Amniotic stem cell (primary cell): ENCODE measurements at places on chromosomes 4 and X.

GRCh38 chr4:174946246-174946645 is 28.1 kb downstream of the ADAM29 start:
- no peak for DNase-seq

DNA sequence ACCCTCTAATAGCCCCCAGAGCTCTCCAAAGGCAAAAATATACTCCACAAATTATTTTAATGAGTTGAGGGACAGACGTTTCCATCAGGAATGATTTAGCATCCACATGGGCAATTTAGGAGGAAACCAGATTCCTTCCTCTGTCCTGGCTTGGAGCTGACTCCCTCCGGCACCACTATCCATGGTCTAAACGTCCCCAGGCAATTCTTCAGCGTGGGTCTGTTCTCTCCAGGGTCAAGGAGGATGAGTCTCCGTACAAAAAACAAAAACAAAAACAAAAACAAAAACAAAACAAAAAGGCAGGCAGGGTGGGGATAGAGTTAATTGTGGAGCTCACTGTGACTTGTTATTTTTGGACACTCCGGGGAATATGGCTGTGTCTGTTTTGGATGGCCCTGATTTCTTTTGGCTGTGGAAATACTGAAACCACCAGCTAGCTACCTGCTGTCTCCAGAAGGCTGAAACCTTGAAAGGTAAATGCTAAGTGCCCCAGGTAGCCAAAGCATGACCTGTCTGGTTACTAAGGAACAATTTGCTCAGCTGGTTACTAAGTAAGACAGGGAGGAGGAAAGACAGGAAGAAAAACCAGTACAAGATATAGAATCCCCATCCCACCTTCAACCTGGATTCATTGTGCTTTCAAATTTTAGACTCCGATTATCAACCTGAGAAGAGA is 419.1 kb upstream of the LCORL start:
- DNase-seq: no peak

- DNase-seq: no peak
Measured at GRCh38 chr4:95544113-95545103, 4.4 kb downstream of the UNC5C start.

DNA sequence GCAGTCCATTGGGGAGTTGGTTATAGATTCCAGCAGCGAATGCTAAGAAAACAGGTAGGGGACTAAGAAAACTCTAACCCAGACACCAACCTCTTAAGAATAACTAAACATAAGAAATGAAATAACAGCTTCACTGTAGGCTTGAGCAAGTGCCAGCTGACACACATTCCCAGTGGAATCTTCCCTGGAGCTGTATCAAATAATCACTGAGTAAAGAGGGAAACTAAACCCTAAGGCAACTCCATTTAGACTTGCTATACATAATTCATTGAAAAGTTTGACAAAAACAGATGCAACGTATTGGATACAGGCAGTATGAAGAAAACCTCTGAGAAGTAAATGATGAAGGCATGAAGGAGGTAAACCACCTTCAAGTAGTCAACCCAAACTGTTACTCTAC is 293.5 kb downstream of the OPHN1 start:
- DNase-seq: no peak

GRCh38 chr4:127957105-127957504 is 7.9 kb downstream of the MFSD8 start:
- DNase-seq: no peak

DNA sequence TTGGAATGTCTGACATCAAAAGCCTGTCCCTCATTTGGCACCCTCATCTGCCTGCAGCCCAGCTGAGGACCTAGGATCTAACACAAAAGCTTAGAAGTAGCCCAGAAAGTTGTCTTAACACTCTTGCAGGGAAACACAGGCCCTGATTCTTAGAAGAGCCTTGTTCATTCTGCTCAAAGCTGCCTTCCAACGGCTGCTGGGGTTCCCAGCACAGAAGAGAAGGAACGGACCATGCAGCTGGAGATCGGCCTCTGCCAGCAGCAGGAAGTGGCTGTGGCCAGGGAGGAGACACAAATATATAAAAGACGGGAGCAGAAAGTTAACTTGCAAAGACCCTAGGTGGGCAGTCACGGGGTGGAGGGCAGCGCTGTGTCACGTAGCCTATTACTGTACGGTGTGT is 20.4 kb downstream of the PRPS2 start:
- DNase-seq: no peak

- no peak for DNase-seq
Measured at GRCh38 chr4:40515037-40515397, 114.6 kb downstream of the RBM47 start.

- no peak for DNase-seq
Measured at GRCh38 chr4:113677325-113677724, 84.2 kb downstream of the CAMK2D start.

DNA sequence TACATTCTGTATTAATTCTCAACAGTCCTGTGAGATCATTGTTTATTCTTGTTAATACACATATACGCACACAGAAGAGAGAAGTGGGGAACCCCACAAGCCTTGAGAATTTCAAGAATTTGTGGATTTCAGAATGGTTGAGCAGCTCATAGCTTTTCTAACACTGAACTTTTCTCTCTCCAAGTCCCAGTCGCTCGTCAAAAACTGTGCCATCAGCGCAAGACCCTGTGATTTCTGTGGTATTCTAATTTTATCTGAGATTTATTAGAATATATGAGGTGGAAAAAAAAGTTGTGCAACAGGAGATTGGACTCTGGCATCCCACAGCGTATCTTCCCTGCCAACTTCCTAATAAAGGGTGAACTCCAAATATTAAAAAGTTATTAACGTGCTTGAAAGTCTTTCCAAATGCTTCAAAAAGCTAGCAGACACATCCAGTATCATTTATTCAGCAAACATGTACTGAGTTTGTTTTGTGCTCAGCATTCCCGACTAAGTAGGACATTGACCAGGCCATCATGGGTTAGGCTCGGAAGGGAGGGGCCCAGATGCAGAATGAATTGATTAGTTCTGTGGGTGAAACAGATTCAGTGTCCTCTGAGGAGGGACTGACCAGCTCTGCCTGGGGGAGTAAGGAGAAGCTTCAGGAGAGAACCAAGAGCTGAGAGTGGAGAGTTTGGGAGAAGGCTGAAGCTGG is 165.6 kb downstream of the CBR4 start:
- no peak for DNase-seq

- DNase-seq: no peak
Measured at GRCh38 chr4:39970671-39971640, 6.8 kb downstream of the PDS5A start.

- DNase-seq: no peak
Measured at GRCh38 chr4:6229671-6230501, 29.5 kb upstream of the JAKMIP1 start.

DNA sequence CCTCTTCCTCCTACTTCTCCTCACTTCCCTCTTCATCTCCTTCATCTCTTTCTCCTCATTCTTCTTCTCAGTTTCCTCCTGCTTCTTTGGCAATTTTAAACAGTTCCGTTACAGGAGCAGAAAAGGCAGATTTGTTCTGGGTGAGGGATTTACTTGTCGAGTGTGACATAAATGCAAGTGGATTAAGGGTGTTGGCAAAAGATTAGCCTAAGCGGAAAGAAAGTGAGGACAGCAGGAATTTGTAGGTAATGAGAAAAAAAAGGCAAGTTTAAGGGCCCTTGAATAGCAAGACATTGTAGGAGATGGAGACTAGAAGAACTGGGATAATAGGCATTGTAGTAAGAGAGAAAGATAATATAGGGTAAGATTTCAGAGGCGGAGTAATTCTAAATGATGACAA is 841.6 kb downstream of the RAPGEF2 start:
- no peak for DNase-seq

DNA sequence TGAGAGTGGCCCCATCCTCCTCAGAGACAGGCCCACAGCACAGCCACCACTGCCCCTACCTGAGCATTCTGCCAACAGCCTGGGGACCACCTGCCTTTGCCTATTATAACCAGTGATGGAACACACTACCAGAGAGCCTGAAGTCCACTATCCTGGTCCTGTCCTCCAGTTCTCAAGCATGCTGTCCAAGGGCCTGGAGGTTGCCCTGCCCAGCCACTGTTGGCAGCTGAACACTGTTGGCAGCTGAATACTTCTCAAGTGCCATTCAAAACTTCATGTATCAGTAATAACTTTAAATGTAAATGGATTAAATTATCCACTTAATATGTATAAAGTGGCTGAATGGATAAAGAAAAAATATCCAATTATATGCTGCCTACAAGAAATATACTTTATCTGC is 194.3 kb upstream of the JADE1 start:
- no peak for DNase-seq

- no peak for DNase-seq
Measured at GRCh38 chr4:38387348-38387747, 276.7 kb upstream of the KLF3 start.

DNA sequence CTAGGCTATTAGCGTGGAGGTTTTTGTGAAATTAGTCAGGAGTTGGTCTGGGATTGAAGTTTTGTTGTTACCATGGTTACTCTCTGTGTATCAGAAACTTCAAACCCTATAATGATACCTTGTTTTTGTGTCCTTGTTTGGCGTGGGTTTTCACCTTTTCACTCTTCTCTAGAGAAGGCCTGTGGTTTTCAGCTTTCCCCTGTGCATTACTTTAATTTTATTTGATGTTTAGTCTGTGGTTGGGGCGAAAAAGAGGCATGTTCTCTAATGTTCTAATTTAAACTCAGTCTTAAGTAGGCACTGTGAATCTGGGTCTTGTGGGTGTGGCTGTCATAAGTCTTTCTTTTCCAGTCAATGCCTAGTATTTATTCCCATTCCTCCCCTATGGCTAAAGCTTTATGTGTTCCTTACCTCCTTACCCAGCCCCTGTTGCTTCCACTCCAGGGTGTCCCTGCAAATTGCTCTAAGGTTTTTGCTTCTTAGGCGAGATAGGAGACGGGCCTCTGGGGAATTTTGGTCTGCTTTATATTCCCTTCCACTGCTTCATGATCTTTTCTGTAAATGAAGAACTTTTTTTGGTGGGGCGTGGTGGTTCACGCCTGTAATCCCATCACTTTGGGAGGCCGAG is 326.3 kb upstream of the ZCCHC13 start:
- DNase-seq: no peak

GRCh38 chr4:118774321-118774720 is 61.6 kb downstream of the SEC24D start:
- DNase-seq: no peak

DNA sequence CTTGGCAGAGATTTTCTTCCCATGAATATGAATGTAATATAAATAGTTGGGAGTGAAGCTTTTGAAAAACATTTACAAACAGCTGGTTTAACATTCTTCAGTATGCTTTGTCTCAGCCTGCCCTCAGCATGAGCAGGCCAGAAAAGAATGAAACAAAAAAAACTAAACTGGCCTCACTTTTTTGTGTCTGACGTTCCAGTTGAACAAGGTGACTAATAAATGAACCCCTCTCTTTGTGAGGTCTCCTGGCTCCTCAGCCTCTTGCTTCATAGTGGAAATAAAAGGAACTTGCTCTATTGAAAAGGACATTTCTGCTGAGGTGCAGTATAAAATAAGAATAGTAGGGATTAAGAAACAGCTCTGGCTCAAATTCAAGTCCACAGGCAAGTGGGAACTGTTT is 9.4 kb downstream of the CHST7 start:
- DNase-seq: peak; percentile 48

DNA sequence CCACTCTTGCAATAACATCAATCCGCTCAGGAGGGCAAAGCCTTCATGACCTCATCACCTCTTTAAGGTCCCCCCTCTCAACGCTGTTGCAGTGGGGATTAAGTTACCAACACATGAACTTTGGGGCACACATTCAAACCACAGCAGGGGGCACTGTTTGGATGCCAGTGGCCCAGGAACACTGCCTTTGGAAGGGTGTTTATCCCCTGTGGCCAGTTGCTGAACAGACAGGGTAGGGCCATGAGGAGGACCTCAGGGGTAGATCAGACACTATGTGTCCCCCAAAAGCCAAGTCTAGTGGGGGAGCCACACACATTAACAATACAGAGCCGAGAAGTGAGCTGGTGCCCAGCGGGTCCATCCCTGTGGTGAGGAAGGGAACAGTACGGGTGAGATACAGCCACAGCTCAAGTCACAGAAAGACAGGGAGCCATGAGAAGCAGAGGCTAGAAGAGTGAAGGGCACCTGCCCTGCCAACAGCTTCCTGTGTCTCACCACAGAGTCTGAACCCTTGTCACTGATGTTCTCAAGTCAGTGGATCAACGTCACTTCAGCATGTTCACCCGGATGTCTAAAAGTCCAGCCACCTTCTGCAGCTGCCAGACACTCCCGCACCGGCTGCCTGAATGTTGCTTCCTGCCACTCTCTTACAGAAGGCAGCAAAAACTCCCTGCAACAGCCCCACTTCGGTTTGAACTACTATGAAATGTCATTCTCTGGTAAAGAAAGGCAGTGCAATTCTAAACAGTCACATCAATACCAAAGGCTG is 19.9 kb upstream of the MXD4 start:
- no peak for DNase-seq
